ENCODE measurements at places on chromosomes 3 and 15. TPM values are rescaled to one million over a fixed set of nuclear protein-coding genes. Genes with fewer than 3 reads are reported as not detected.

DNA sequence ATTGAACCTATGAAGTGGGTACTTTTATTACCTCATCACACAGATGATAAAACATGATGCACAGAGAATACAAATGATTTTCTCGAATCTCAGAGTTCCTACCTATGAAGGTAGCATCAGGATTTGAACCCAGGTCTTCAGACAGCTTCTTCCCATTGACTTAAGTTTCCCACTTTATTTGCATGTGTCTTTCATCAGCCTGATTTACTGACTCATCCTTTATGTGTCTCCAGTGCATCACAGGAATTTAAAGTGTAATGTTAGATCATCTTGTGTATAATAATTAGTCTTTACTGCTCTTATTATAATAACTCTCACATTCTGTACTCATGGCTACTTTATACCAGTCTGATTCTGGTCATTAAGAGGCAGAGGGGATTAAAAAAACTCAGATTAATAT, 449.4 kb upstream of the SUCLG2 start:
- no peaks in the 10 kb centered on the region for H3K4me1 ChIP-seq
- H3K27me3 ChIP-seq: no peaks in the 10 kb centered on the region
- no peaks in the 10 kb centered on the region for H3K36me3 ChIP-seq
- no peak overlapping the region for H3K4me3 ChIP-seq
- no peak overlapping the region for H3K27ac ChIP-seq
- no peak for DNase-seq

NCEH1 gene
- total RNA-seq: 3.2 TPM

UCN2 gene
- 0.81 TPM for total RNA-seq

GRCh38 chr3:156014489-156014888, 105.9 kb upstream of the KCNAB1 start:
- H3K27me3 ChIP-seq: no peaks in the 10 kb centered on the region
- H3K36me3 ChIP-seq: no peaks in the 10 kb centered on the region
- H3K4me1 ChIP-seq: no peaks in the 10 kb centered on the region
- H3K4me3 ChIP-seq: no peak overlapping the region

- H3K4me1 ChIP-seq: no peaks in the 10 kb centered on the region
- H3K4me3 ChIP-seq: no peak overlapping the region
These were observed 12.6 kb upstream of the SPINK8 start for GRCh38 chr3:48345946-48346572.

DNA sequence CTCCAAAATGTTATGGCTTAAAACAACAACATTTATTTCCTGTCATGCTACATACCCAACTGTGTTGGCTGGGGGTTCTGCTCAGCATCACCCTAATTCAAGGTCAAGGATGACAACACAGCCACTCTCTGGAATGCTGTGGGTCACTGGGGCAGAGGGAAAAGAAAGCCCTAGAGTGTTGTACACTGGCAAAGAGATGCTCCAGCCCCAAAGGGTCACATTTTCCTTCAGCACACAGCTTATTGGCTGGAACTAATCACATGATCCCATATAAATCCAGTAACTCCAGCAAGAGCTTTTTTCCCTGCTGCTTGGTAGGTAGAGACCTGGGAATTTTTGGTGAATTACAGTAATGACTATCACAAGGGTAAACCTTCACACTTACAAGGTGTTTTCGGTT, 1041.4 kb downstream of the NTRK3 start:
- no peaks in the 10 kb centered on the region for H3K27me3 ChIP-seq
- DNase-seq: no peak
- no peak overlapping the region for H3K4me3 ChIP-seq
- no peak overlapping the region for H3K27ac ChIP-seq
- H3K36me3 ChIP-seq: no peaks in the 10 kb centered on the region

- no peaks in the 10 kb centered on the region for H3K4me1 ChIP-seq
- H3K27ac ChIP-seq: no peak overlapping the region
- H3K27me3 ChIP-seq: no peaks in the 10 kb centered on the region
- no peaks in the 10 kb centered on the region for H3K36me3 ChIP-seq
These were observed 90.2 kb downstream of the CERS3 start for GRCh38 chr15:100438570-100438969.

MRPS25 gene
- total RNA-seq: 42.1 TPM

DNA sequence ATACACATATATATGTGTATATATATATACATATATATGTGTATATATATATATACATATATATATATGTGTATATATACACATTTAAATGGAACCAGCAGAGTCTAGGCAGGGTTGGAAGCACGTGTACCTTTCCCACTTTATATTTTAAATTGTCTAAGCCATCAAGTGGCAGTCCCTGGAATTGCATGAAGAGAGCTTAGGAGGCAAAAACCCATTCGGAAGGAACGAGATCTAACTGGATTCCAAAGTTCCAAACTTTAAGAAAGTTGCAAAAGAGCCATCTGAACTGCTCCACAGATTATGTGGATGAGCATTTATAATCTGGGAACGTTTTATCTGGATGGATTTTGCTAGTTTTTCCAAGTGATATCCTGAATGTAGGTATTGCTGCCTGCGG, 186.5 kb downstream of the FOXP1 start:
- peak; percentile 47 for DNase-seq
- no peak overlapping the region for H3K27ac ChIP-seq
- H3K4me3 ChIP-seq: no peak overlapping the region
- H3K4me1 ChIP-seq: peaks cover 28% of the 10 kb centered on the region

DNA sequence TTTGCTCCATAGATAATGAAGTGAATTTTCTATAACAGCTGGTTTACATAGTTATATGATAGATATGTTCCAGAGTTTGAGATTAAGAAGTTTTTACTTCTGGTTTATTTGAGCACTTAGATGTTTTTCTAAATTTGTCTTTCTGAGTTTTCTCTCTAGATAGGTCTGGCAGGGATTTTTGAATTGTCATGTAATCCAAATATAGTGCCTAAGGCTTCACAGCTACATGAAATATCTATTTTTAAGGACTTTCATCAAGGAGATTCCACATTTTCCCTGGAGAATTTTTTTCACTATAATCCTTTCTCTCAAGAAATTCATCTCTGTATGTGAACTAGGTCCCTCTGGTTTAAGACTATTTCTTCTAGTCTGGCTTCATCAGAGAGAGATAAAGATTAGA, 12.0 kb downstream of the PPM1L start:
- no peaks in the 10 kb centered on the region for H3K36me3 ChIP-seq
- no peak for DNase-seq
- no peaks in the 10 kb centered on the region for H3K27me3 ChIP-seq
- H3K4me1 ChIP-seq: no peaks in the 10 kb centered on the region
- H3K4me3 ChIP-seq: no peak overlapping the region

GRCh38 chr3:190586631-190587011, 72.7 kb downstream of the IL1RAP start:
- peaks cover 30% of the 10 kb centered on the region for H3K4me1 ChIP-seq
- no peaks in the 10 kb centered on the region for H3K36me3 ChIP-seq
- no peak for DNase-seq
- no peaks in the 10 kb centered on the region for H3K27me3 ChIP-seq

CNOT10 gene
- total RNA-seq: 22.2 TPM

CHRD gene
- total RNA-seq: 33.0 TPM

ZPLD1 gene
- 0.18 TPM for total RNA-seq

- no peak overlapping the region for H3K27ac ChIP-seq
- no peaks in the 10 kb centered on the region for H3K27me3 ChIP-seq
- H3K36me3 ChIP-seq: no peaks in the 10 kb centered on the region
These were observed 13.0 kb downstream of the LRRFIP2 start for GRCh38 chr3:37161351-37161750.

GRCh38 chr3:139288266-139288821, 55.5 kb upstream of the MRPS22 start:
- no peaks in the 10 kb centered on the region for H3K27me3 ChIP-seq
- no peak overlapping the region for H3K27ac ChIP-seq
- H3K4me1 ChIP-seq: no peaks in the 10 kb centered on the region
- H3K4me3 ChIP-seq: no peak overlapping the region
- no peaks in the 10 kb centered on the region for H3K36me3 ChIP-seq

GRCh38 chr3:34261001-34261385, 462.6 kb downstream of the PDCD6IP start:
- no peaks in the 10 kb centered on the region for H3K27me3 ChIP-seq
- no peak overlapping the region for H3K4me3 ChIP-seq
- no peaks in the 10 kb centered on the region for H3K36me3 ChIP-seq
- no peak for DNase-seq
- H3K27ac ChIP-seq: peak overlapping the region; percentile 65

GRCh38 chr15:40618023-40618422, 24.0 kb downstream of the KNL1 start:
- H3K4me1 ChIP-seq: no peaks in the 10 kb centered on the region
- no peak overlapping the region for H3K27ac ChIP-seq
- no peaks in the 10 kb centered on the region for H3K27me3 ChIP-seq
- H3K4me3 ChIP-seq: no peak overlapping the region
- peaks cover 6% of the 10 kb centered on the region for H3K36me3 ChIP-seq
- no peak for DNase-seq

DNA sequence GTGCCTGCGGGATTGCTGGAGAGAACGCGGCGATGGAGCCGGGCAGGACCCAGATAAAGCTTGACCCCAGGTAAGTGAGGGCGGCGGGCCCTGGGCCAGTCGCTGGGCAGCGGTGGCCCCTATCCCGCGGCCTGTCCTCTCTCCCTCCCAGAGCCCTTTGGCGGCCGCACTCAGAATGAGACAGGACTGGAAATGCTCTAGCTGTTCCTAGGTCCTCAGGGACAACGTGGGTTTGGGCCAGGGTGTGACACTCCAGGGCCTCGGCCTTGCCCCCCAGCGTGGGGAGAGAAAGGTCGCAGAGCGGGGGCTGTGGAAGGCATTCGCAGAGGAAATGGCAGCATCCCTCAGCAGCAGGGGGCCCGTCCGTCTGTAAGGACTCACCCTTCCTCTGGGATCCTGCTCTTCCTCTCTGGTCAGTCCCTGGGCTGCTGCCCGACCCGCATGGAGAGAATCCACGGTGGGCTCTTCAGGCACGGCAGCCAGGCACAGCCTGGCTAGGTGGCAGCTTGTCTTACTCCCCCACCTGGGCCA, 412 bp downstream of the SLC51A start:
- peaks cover 5% of the 10 kb centered on the region for H3K4me1 ChIP-seq
- H3K4me3 ChIP-seq: no peak overlapping the region
- no peak for DNase-seq

DNA sequence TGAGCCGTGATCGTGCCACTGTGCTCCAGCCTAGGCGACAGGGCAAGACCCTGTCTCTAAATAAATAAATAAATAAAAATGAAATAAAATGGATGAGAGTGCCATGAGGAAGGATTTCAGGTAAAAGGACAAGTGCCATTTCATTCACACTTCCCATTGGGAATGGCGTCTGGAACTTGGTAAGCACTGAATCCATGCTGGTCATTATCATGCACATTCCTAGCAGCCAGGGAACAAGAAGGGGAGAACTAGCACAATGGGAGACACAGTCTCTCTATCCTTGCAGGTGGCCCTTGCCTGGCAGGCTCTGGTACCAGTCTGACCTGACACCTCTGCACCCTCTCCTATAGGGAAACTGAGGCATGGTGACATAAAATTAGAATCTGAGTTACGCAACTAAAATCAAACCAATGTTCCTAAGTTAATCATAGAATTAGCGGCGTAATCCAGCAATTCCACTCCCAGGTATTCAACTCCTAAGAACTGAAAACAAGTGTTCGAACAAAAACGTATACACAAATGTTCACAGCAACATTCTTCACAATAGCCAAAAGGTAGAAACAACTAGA, 70.8 kb upstream of the MFGE8 start:
- H3K4me1 ChIP-seq: peaks cover 10% of the 10 kb centered on the region
- H3K27ac ChIP-seq: no peak overlapping the region
- no peak overlapping the region for H3K4me3 ChIP-seq
- no peak for DNase-seq

DNA sequence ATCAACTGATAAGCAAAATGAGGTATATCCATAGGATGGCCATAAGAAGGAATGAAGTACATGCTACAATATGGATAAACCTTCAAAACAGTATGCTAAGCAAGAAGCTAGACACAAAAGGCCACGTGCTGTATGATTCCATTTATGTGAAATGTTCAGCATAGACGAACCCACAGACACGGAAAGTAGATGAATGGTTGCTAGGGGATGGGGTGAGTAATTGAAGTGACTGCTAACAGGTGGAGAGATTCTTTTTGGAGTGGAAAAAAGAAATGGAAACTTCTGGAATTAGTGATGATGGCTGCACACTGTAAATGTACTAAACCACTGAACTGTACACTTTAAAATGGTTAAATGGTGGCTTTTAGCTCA, 630 bp upstream of the EFCAB12 start:
- H3K27ac ChIP-seq: peak overlapping the region; percentile 57
- peaks cover 5% of the 10 kb centered on the region for H3K4me1 ChIP-seq
- peaks cover 8% of the 10 kb centered on the region for H3K27me3 ChIP-seq
- peaks cover 30% of the 10 kb centered on the region for H3K36me3 ChIP-seq

- no peak overlapping the region for H3K27ac ChIP-seq
- H3K4me1 ChIP-seq: peaks cover 9% of the 10 kb centered on the region
These were observed 25.3 kb upstream of the ARHGEF3 start for GRCh38 chr3:56826831-56827722.

DNA sequence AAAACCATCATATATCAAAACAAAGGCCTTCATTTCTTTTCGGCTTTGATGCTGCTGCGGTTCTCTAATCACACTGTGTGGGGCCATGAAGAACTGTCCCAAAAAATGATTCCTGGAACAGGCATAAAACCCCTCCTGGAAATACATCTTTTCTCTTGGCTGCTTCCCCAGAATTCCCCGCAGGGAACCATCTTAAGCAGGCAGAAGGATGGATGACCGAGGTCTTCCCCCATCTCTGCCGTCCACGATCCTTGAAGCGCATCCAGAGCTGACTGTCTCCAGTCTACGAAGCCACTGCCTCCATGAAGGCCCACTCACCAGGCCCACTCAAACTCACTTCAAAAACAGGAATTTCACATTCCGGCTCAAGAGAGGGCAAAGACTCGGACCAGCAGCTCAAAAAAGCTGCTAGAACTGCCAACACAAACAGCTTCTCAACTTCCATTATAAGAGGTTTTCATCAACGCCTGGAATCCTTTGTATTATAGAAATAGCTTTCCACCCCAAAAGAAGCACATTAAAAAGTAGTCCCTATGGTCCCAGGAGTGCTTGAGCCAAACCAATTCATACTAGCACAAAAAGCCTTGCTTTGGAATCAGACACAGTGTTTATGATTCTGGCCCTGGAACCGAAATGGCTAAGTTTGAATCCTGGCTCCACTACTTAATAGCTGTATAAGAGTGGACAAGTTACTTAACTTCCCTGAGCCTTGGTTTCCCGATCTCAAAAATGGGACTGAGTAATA, 487.5 kb upstream of the WNT5A start:
- no peak overlapping the region for H3K4me3 ChIP-seq
- no peak for DNase-seq
- no peaks in the 10 kb centered on the region for H3K36me3 ChIP-seq
- peaks cover 9% of the 10 kb centered on the region for H3K4me1 ChIP-seq
- no peak overlapping the region for H3K27ac ChIP-seq
- no peaks in the 10 kb centered on the region for H3K27me3 ChIP-seq

C3orf52 gene
- 15.4 TPM for total RNA-seq

DET1 gene
- total RNA-seq: 18.0 TPM

DNA sequence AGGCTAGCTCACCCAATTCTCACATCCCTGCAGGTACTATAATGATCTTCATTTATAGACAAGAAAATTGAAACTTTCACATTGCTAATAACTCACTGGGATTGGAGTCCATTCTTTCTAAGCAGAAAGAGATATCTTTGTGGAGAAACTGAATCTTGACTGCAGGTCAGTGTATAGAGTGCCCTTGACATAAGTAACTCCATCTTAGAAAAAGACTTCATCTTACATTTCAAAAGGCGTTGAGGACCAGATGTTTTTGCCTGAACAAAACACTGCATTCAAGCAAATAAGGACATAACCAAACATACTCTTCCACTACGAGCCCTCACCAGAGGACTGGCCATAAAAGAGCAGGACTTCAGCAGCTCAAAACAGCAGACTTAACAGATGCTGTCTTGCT, 6.8 kb upstream of the CCR3 start:
- H3K36me3 ChIP-seq: no peaks in the 10 kb centered on the region
- H3K27me3 ChIP-seq: no peaks in the 10 kb centered on the region
- no peak overlapping the region for H3K4me3 ChIP-seq
- H3K27ac ChIP-seq: no peak overlapping the region
